ENCODE measurements at places on chromosomes 12 and 14. TPM values are rescaled to one million over a fixed set of nuclear protein-coding genes. Genes with fewer than 3 reads are reported as not detected.
A peak's percentile ranks its signal among the peaks of the same experiment; 100 is the strongest.

Gene NEUROD4
- not detected for total RNA-seq

Gene PMCH
- total RNA-seq: not detected

Gene EML5
- total RNA-seq: 0.79 TPM

Gene MYH7
- total RNA-seq: not detected

Gene CCER1
- total RNA-seq: not detected

Gene HOXC6
- total RNA-seq: not detected

Gene C12orf54
- total RNA-seq: not detected

- H3K27ac ChIP-seq: no peak overlapping the region
- no peaks in the 10 kb centered on the region for H3K36me3 ChIP-seq
- no peak for DNase-seq
- H3K4me3 ChIP-seq: no peak overlapping the region
- H3K4me1 ChIP-seq: peaks cover 5% of the 10 kb centered on the region
Measured at GRCh38 chr12:117309276-117309925, 52.0 kb downstream of the NOS1 start.

DNA sequence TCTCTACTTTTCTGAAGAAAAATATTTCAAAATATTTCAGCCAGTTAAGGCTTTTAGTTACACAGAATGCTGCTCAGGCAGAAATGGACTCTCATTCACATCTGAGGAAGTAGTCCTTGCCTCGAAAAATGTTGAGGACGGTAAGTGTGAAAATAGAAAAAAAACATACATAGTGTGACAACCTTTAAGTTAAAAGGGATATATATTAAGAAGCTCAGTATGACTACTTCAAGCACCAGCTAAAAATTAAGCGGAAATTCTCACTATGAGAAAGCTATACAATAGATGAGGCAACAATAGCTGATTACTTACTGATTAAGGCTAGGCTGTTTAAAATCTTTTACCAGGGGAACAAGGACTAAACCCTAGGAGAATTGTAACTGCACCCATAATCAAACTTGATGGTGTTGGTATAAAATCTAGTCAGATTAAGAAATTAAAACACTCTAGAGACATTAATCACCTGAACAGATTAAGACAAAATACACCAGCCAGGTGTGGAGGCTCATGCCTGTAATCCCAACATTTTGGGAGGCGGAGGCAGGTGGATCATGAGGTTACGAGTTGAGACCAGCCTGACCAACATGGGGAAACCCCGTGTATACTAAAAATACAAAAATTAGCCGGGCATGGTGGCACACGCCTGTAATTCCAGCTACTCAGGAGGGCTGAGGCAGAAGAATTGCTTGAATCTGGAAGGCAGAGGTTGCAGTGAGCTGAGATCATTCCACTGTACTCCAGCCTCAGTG is 53.9 kb downstream of the HNRNPC start:
- no peak overlapping the region for H3K27ac ChIP-seq
- no peak for DNase-seq
- H3K4me3 ChIP-seq: no peak overlapping the region
- H3K36me3 ChIP-seq: peaks cover 85% of the 10 kb centered on the region
- H3K27me3 ChIP-seq: no peaks in the 10 kb centered on the region
- H3K4me1 ChIP-seq: peaks cover 3% of the 10 kb centered on the region

DNA sequence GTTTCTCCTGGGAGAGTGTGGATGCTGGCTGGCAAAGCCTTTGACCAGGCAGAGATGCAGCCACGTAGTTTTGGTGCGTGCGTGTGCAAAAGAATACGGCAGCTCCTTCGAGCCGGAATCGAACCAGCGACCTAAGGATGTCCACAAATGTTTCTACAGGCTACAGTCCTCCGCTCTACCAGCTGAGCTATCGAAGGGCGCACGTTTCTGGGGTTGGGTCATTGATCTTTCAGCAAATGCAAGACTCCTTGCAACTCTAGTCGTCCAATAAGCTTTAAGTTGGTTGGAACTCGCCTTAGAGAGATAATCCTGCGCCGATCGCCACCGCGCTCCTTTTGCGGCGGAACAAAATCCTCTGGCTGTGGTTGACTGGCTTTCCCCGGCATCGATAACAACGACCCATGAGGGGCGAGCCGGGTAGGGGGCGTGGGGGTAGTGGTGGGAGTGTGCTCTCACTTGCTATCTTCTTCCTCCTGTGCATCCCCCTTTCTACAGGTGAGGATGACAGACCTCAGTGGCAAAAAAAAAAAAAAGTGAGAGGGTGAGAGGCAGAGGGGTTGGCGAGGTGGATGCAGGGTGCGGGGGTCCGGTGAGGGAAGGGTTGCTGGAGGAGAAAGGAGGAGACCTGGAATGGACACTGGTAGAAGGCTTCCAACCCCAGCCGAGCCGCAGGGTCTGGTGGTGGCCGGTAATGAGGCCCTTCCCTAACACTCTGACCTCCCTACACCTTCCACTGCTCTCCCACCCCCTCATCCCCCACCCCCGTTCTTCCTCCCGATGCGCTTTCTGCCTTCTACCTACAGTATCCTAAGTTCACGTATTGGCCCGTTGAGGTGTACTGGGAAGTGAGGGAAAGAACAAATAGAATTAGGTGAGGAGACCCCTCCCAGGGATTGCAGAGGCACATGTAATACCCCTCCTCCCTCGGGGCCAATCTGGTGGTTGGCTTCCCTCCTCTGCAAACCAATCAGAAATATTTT is 11.8 kb upstream of the OR6S1 start:
- H3K36me3 ChIP-seq: no peaks in the 10 kb centered on the region
- H3K27ac ChIP-seq: no peak overlapping the region
- H3K4me3 ChIP-seq: no peak overlapping the region
- DNase-seq: no peak
- H3K4me1 ChIP-seq: no peaks in the 10 kb centered on the region
- no peaks in the 10 kb centered on the region for H3K27me3 ChIP-seq

- no peak for DNase-seq
- H3K4me1 ChIP-seq: no peaks in the 10 kb centered on the region
- no peak overlapping the region for H3K27ac ChIP-seq
- no peaks in the 10 kb centered on the region for H3K27me3 ChIP-seq
- H3K36me3 ChIP-seq: no peaks in the 10 kb centered on the region
Measured at GRCh38 chr12:89507015-89507824, 17.4 kb downstream of the GALNT4 start.

DNA sequence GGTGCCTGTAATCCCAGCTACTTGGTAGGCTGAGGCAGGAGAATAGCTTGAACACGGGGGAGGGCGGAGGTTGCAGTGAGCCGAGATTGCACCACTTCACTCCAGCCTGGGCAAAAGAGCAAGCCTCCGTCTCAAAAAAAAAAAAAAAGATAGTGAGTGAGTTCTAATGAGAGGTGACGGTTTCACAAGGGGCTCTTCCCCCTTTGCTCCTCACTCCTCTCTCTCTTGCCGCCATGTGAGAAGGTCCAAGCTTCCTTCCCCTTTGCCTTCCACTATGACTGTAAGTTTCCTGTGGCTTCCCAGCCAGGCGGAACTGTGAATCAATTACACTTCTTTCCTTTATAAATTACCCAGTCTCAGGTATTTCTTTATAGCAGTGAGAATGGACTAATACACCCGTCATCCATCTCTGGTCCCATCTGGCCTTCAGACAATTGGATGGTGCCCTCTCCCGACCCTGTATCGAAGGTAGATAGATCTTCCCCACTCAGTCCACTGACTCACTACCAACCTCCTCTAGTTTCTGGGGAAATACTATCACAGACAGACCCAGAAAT is 27.0 kb upstream of the RCOR1 start:
- peak; percentile 57 for DNase-seq
- H3K27me3 ChIP-seq: no peaks in the 10 kb centered on the region
- H3K27ac ChIP-seq: no peak overlapping the region
- peaks cover 27% of the 10 kb centered on the region for H3K4me1 ChIP-seq
- no peaks in the 10 kb centered on the region for H3K36me3 ChIP-seq
- H3K4me3 ChIP-seq: no peak overlapping the region

DNA sequence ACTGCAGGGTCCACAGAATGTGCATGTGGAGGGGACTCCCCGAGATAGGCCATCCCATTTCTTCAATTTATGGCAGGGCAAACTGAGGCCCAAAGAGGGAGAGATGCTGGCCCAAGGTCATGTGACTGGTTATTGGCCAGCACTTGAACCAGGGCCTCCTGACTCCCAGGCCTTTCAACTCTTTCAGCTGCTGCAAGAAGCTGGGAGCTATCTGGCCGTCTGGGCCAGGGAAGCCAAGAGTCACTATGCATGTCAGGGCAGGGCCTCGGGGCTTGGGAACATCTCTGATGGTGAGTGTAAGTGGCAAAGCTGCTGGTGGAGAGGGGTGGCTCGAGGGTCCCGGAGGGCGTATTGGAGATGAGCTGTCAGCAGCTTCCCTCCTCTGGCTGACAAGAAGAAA is 9.5 kb upstream of the LTBP2 start:
- H3K36me3 ChIP-seq: no peaks in the 10 kb centered on the region
- no peak for DNase-seq
- H3K27me3 ChIP-seq: no peaks in the 10 kb centered on the region

DNA sequence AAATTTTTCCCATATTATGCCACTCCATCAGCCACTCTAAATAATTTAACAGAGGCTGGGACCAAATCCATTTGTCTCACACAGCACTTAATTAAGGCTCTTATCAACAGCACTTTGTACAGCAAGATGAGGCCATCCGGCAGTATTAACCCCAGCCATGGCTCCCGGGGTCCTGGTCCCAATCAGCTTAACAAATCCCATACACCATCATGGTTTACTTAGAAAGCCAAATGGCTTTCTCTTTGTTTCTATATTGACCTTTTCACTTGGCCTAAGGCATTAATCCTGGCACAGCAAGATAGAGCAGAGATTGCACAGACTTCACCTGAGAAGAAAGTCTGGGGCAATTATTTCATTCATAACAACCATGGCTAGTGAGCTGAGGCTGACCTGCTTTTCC is 38.6 kb downstream of the SPTSSA start:
- no peaks in the 10 kb centered on the region for H3K4me1 ChIP-seq
- H3K4me3 ChIP-seq: no peak overlapping the region
- DNase-seq: no peak
- peaks cover 2% of the 10 kb centered on the region for H3K27me3 ChIP-seq
- H3K27ac ChIP-seq: no peak overlapping the region

DNA sequence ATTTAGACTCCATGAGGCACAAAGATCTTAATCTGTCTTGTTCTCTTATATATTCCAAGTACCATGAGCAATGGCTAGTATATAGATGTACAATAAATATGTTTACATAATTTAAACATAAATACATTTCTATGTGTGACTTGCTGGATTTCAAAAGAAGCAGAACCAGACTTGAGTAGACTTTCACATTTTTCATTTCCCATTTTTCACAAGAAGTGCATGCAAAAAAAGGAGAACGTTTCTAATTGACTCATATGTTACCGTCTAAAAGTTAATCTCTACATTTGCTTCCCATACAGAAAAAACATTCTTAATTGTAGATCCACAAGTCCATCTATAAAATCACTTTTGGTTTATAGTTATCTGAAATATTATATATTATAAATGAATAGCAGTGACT is 256.5 kb upstream of the USP15 start:
- no peak overlapping the region for H3K4me3 ChIP-seq
- H3K27ac ChIP-seq: no peak overlapping the region
- no peaks in the 10 kb centered on the region for H3K27me3 ChIP-seq

DNA sequence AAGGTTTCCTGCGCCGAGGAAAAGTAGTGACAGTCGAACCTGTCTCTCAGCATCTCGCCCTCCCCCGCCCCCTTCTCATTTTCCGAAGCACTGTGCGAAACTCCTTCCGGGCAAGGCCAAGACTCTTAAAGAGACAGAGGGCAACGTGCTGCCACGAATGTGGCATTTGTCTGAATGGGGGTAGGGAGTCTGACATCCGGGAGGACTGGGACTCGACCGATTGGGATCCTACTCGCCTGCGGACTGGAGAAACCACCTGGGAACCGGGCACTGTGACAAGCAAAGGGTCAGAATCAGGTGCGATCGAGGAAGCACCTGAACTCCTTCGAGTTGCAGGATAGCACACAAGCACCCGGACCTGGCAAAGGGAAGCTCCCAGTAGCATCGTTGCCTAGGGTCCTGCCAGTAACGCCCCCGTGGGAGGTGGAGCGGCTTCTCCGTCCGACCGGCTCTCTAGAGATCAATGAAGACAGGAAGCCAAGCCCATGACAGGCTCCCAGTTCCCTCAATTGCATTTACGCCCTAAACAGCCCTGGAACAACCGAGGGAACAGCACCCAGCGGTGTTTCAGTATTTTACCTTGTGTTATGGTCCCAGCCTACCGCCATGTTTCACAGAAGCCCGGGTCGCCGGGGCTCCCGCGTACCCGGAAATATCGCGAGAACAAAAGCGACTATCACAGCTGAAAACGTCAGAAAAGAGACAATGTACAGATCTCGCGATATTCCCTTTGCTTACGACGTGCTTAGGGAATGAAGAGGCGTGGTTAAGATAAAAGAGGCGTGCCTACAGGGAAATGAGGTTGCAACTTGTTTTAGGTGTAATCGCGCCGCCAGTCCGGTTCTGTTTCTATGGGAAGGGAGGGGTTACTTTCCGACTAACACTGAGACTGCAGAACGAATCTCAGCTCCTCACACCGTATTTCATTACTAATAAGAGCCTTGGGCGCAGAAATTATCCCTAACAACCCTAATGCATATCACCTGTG is at the start of gene ERGIC2:
Gene ERGIC2, minus strand, starts transcription at position 637 of the 988 bp plus-strand sequence. CDS start 9,539 bp downstream, outside the sequence.
- H3K36me3 ChIP-seq: peaks cover 27% of the 10 kb centered on the region
- peak within 1 kb of the TSS; percentile 82 for H3K27ac ChIP-seq
- H3K4me3 ChIP-seq: peak within 1 kb of the TSS; percentile 98
- peak; percentile 99 for DNase-seq
- no peaks in the 10 kb centered on the region for H3K27me3 ChIP-seq

DNA sequence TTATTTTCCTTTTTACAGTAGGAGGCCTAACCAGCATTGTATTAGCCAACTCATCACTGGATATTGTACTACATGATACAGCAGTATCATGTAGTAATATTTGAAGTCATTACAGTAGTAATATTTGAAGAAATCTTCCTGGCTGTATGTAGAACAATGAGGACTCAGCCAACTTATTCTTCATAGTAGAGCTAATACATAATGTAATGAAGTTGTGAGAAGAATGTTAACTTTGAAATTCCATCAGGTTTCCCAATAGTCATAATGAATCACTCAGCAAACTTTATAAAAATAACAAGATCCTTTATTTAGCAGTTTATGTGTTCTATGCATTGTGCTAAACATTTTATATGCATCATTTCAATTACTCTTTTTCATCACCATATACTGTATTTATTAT is 61.8 kb downstream of the LRRK2 start:
- no peaks in the 10 kb centered on the region for H3K27me3 ChIP-seq
- H3K27ac ChIP-seq: no peak overlapping the region
- no peak overlapping the region for H3K4me3 ChIP-seq
- no peaks in the 10 kb centered on the region for H3K36me3 ChIP-seq
- no peak for DNase-seq

DNA sequence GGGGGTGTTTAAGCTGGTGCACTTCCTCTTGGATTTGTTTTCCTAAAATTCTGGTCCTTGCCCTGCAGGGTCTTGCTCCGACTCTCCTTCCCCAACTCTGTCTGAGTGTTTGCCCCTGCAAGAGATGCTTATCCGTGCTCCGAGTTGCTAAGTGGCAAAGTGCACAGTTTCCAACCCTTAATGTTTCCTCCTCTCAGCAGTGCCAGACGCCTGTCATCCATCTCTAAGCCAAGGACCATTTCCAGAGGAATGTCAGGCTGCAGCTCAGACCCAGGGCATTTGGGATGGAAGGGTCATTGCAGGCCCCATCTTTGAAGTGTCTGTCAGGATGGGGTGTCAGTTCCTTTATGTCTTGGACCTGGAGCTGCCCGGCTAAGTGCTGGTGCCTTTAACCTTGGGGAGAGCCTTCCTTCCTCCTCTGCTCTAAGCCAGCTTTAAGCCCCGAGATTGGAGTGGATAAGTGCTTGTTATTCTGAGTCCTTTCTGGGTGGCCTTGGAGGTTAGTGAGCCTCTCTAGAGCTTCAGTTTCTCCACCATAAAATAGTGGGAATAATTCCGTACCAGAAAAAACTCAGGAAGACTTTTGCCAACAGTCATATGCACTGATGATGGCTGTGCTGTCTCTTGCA is 15.0 kb downstream of the WNT5B start:
- H3K27ac ChIP-seq: no peak overlapping the region
- no peaks in the 10 kb centered on the region for H3K4me1 ChIP-seq
- H3K27me3 ChIP-seq: no peaks in the 10 kb centered on the region
- no peaks in the 10 kb centered on the region for H3K36me3 ChIP-seq

All from Karpas-422 (cell line).